ENCODE measurements at places on chromosomes 2 and 18.
A peak's percentile ranks its signal among the peaks of the same experiment; 100 is the strongest.

GRCh38 chr18:59033974-59034373 is 105.7 kb upstream of the SEC11C start:
- DNase-seq: no peak

- DNase-seq: no peak
Measured at GRCh38 chr2:97967216-97967592, 28.5 kb downstream of the TMEM131 start.

- DNase-seq: no peak
Measured at GRCh38 chr2:44768438-44769236, 172.9 kb upstream of the SIX3 start.

DNA sequence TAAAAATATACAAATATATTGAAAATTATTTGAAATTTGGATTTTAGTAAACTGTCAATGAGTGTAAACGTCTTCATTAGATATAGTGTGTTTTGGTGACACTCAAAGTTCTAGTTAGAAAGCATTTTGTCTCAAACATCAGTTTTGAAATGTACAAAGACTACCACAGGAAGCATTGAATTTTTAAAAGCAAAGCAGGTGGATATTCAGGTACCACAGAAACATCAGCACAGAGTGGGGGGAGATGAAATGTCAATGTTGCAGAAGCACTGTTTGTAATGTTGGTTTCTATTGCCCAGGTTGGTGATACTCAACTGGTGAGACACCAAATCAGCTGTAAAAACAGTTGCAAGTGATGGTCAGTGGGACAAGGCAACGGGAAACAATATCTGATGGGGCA is 136.5 kb upstream of the ITGA4 start:
- DNase-seq: no peak

- no peak for DNase-seq
Measured at GRCh38 chr2:178927173-178927572, 120.0 kb upstream of the TTN start.

DNA sequence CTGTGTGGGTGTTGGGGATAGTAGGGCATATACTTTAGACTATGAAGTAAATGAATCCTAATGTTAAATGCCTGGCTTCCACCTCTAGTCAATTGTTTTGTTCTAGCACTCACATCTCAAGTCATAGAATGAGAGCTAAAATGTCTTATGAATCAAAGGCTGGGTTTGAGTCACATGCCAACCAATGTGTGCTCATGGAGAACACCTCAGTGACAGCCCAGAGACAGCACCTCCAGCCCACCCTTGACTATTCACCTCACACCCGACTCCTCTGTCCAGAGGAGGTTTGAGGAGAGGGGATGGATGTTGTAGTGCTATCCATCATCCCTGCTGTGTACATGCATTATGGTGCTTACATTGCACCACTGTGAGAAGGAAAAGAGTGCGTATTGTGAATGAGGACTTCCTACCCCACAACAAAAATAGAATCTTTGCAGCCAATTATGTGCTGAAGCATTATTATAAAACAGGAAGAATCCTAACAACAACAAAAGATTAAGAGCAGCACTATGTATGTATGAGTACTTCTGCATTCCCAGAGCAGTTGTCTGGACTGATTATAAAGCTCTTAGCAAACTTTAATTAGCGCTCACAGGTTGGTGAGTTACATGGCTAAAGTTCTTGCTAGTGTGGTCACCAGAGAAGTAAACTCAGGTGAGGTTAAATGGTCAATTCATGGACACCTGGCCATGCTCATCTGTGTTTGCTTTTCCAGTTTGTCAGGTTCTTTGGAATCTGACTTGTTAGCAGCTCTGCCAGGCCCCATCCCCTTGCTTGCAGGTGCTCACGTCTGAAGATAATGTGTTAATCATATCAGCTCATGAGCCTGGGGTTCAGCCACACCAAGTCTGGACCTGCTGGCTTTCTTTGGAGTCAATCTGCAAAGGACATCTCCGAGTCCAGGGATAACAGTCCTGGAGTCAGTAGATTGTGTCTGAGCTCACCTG is 55.3 kb upstream of the NABP1 start:
- no peak for DNase-seq

DNA sequence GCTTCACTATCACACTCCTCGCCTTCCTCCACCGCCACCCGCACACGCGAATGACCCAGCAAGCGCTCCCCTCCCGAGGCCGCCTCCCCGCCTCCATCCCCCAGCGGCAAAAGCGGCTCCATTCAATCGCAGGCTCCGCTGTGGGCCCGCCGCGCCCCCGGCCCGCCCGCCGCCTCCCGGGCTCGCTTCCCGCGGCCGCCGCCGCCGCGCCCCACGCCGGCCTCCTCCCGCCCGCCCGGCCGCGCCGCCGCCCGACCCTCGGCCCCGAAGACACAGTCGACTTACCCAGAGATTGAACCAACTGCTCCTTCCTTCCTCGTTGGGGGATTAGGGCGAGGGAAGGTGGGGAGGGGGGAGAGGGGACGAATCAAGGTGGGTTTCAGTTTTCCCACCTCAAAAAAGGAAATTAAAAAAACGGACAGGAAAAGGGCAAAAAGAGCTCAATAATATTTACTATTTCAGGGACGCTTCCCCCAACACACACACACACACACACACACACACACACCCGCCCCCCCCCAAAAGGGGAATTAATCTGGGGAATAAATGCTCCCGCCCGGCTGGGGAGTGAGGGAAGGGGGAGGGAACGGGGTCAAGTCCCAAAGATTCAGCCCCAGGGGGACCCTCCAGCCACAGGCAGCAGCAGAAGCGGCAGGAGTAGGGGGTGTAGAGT is 743 bp downstream of the XPO1 start:
- peak; percentile 27 for DNase-seq

DNA sequence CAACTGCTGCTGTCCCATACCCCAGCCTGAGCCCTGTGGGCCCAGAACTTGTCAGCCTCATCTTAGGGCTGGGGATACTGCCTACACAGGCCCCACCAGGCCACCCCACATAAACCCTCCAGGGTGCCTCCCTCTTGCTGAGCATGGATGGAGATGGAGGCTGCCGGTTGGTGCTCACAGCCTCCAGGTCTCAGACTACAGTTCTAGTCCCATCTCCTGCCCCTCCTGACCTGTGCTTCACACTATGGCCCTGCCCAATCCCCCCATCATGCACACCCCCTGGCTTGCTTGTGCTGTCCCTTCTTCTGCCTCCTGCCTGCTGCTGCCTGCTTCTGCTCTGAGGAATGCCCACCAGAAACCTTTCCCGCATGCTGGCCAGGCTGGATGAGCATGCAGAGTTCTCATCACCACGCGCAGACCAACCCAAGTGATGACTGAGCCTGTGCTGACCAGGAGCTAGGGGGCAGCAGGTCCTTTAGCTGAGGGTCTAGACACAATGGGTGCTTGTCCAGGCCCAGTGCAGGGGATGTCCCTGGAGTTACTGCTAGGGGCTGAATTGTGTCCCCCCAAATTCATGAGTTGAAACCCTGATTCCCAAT is 138.4 kb upstream of the HS6ST1 start:
- DNase-seq: no peak

DNA sequence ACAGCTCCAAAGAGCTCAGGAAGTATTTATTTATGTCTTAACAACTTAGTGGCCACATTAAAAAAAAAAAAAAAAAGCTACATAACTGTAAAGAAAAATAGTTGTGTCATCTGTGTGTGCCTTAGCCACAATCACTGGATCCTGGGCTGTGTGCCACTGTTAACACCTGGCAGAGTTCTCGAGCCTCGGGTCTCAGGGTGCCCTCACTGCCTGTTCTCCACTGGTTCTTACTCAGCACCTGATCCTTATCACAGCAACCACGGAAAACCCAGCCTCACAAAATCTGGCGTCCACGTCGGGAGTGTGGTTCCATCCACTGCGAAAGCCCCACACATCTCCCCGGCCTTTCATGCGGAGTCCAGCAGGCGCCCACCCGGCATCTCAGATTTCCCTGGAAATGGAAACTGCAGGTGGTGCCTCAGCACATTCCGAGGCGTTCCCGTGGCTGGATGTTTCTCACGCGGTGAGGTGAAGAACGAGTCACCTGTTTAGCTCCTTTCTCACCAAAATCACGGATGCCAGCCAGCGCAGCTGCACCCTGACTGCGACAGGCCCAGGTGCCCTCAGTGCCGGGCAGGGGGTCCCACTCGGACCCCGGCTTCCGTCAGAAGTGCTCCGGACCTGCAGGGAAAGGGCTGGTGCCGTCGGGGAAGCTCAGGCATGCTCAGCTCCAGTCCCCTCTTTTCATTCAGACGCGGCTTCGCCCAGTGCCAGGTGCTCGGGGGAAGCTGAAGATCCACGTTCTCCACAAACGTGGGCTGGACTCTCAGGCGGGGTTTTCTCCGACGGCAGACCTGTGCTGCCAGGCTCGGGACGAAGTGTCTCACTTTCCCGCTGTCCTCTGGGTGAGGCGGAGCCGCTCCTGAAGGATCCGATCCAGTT is 198.7 kb upstream of the SALL3 start:
- DNase-seq: no peak

DNA sequence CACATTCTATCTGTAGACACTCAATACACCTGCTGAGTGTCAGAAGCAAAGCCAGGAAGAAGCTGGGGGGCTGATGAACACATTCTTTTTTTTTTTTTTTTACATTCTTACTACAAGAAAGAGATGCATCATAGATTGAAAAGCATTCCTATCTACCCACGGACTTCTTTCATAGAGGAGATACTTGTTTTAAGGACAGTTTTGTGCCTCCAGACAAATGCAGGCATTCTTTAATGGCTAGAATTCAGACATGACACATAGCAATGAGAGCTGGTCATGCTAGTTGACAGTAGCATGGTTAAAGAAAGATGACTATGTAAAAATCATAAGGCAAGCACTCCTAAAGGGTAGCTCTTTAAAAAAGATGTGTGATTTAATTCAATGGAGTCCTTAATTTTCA is 110.2 kb downstream of the EPHA4 start:
- DNase-seq: no peak

DNA sequence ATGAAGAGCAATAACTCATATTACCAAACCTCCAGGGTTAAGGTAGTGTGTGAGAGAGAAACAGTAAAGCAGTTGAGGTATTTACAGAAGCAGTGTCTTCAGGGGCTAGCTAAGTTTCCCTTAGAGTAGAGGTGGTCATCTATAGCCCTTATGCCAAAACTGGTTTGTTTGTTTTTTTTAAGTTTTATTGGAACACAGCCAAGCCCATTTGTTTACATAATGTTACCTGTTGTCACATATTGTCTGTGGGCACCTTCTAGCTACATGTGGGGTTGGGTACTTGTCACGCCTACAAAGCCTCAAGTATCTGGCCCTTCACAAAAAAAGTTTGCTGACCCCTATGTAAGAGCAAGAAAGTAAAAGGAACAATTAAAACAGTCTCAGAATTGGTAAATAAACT is 39.4 kb downstream of the ACTR2 start:
- DNase-seq: no peak

- DNase-seq: no peak
Measured at GRCh38 chr2:234495251-234496054, 1.4 kb downstream of the ARL4C start.

- DNase-seq: no peak
Measured at GRCh38 chr2:111898703-111899514, 502 bp downstream of the MERTK start.
